ENCODE measurements at places on chromosomes 1 and 21. TPM values are rescaled to one million over a fixed set of nuclear protein-coding genes. Genes with fewer than 3 reads are reported as not detected.

TSPAN2 gene
- 83.0 TPM for total RNA-seq

DNA sequence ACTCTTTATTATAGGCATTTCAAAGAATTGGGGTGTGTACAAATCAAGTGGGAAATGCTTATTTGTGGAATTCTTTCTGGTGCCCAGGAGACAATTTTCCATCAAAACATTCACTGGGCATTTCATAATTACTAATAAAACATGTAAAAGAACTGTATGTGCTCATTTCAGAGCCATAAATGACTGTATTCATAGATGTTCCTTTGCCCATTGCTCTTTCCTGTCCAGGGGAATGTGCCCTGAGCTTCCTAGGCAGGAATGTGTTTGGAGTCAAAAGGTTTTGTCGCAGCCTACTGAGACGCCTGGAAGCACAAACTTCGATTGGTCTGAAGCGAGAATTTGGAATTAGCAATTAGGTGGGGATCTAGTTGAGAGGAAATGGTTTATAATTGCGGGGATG lies 43.7 kb upstream of the EXOSC10 start:
- no peak for DNase-seq

DNA sequence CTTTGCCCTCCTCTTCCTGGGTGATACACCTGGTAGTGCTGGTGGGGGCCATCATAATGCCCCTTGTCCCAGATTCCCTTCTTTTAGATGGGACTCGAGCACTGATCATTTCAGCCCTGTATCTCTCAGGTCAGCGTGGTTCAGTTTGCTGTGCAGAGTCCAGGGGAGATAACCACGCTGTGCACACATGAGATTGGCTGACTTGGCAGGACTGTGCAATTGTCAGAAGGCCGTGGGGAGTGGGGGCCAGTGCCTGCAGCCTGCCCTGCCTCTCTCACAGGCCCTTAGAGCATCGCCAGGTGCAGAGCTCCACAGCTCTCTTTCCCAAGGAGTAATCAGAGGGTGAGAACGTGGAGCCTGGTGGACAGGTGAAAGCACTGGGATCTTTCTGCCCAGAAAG lies 15.2 kb downstream of the EPHX1 start:
- peak; percentile 12 for DNase-seq

DNA sequence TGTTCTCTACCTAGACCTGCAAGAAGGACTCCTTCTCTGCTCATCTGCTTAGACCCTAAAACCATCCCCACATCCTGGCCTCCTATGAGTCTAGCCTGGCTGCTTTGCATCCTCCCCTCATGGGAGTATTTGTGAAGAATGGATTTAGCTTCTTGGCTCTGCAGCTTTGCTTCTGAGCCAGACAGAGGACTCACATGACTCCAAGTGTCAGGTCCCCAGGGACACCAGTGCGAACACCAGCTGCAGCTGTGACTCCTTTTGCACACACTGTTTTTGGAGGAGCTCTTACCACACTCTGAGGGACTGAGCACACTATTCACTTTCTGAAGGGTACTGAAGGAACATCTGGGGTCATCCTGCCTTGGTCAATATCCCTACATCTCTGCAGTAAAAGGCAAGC lies 131.8 kb upstream of the SGIP1 start:
- peak; percentile 80 for DNase-seq

GRCh38 chr1:151166505-151166956 lies 587 bp downstream of the SCNM1 start:
- DNase-seq: peak; percentile 64

DNA sequence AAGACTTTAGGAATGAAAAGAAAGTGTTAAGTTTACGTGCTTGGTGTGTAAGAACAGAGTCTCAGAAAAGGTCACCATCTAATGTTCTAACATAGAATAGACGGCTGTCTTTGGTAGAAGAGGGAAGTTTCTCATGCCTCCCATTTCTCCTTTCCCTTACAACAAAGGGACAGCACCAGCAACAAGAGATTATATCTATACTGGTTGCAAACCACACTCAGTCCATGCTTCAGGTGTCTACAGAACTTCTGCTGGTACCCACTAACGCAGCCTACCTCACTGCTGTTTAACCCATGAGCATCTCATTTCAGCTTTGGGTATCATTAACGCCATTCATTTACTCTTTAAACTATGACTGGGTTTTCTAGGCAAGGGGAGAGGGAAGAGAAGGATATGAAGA lies 9.2 kb upstream of the ITPKB start:
- DNase-seq: no peak
